ENCODE measurements at places on chromosomes 4 and X. TPM values are rescaled to one million over a fixed set of nuclear protein-coding genes. Genes with fewer than 3 reads are reported as not detected.
A peak's percentile ranks its signal among the peaks of the same experiment; 100 is the strongest.

GRCh38 chr4:171875291-171875690 is 62.1 kb downstream of the GALNTL6 start:
- DNase-seq = no peak

- peak; percentile 23 for DNase-seq
Measured at GRCh38 chr4:84690481-84690880, 107.6 kb downstream of the CDS1 start.

Gene NLRP2B
- total RNA-seq = not detected

Gene UGT2B11
- total RNA-seq = not detected

- DNase-seq = no peak
Measured at GRCh38 chr4:11843340-11843739, 414.6 kb upstream of the HS3ST1 start.

DNA sequence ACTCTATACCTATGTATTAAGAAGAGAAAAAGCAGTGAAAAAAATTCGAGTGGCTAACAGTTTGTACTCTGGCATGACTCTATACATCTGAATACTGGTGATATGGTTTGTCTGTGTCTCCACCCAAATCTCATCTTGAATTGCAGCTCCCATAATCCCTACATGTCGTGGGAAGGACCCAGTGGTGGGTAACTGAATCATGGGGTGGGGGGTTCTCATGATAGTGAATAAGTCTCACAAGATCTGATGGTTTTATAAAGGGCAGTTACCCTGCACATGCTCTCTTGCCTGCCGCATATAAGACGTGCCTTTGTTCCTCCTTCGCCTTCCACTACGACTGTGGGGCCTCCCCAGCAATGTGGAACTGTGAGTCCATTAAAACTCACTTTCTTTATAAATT is 70.4 kb downstream of the LRBA start:
- no peak for DNase-seq

DNA sequence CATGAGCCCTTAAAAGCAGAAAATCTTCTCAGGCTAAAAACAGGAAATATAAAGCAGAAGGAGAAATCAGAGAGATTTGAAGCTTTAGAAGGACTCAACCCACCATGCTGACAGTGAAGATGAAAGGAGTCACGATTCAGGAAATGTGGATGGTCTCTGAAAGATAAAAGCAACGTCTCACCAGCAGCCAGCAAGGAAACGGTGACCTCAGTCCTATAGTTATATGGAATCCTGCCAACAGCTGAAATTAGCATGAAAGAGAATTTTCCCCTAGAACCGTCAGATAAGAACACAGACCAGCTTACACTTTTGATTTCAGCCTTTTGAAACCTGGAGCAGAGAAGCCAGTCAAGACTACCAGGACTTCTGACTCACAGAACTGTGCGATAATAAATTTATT is 715.7 kb upstream of the HTR2C start:
- peak; percentile 16 for DNase-seq

Measured in Daoy (cell line).